ENCODE measurements at places on chromosomes 5 and 9.

GRCh38 chr9:120392245-120392644 is 187.7 kb downstream of the CDK5RAP2 start:
- DNase-seq = no peak

DNA sequence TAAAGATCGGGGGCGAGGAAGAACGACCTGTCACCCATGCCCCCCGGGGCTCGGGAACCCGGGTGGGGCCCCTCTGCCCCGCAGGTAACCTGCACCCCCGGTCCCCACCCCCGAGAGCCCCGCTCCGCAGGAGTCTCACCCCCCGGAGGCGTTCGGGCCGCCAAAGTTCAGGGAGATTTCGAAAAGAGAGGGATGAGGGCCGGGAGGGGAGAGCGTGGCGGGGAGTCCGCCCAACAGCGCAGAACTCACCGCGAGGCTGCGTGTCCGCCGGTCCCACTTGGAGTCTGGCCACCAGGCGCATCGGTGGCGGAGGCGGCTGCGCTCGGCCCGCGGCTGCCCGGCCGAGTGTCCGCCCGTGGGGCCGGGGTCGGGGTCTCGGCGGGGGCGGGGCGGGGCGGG is at the start of gene PHF19:
Gene PHF19 (minus strand): TSS at position 347 of the 399 bp plus-strand sequence. CDS start 2,447 bp downstream, outside the sequence.
- DNase-seq = no peak

DNA sequence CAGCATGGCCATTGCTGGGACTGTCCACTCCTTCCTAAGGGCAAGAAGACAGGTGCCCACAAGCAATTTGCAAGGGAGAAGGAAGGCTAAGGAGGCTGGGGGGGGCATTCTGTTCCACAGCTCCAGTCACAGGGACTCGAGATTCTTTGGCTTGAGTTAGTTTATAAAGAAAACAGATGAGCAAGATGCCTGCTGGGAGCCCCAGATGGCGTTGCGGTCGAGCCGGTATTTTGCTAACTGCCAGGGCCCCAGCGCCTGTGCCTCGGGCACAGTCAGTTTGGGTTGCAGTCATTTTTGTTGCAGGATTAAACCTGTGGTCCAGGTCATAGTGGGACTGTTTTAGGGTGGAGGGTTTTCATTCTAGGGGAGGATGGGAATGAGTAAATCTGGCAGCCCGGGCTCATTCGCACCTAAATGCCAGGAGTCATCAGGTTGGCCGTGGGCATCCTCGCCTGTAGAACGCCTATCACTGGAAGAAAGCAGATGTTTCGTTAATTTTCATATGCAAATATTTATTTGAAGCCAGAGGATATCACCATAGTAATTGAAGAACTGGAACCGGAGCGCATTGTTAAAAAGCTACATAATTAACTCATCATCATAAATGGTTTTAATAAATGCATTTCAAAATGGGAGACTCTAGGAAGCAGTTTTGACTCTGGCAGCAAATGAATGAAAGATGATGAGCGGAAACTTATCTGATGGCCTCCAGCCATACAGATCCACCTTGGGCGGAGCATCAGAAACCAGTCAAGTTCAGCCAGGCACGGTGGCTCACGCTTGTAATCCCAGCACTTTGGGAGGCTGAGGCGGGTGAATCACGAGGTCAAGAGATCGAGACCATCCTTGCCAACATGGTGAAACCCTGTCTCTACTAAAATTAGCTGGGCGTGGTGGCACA is 87.1 kb upstream of the FCN2 start:
- DNase-seq = no peak

- no peak for DNase-seq
Measured at GRCh38 chr9:90078988-90079421, 474.2 kb downstream of the GADD45G start.

DNA sequence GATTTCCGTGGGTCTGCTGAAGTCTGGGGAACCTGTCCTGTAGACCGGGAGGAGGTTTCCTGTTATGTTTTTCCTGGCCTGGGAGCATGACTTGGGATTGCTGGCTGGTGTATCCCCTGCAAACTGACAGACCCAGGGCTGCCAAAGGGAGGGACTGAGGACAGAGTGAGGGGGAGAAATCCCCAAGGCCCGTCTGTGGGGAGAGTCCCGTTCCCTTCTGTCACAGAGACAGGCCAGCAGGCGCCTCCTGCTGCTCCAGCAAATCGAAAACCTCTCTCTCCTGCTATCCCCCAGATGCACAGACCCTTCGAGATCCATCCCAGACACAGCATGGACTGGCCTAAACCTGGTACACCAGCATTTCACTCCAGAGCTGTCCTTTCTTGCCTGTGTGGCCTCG is 56.2 kb upstream of the ALDH1B1 start:
- DNase-seq = no peak

GRCh38 chr5:91030521-91031401 is 352.4 kb downstream of the ARRDC3 start:
- DNase-seq = no peak

DNA sequence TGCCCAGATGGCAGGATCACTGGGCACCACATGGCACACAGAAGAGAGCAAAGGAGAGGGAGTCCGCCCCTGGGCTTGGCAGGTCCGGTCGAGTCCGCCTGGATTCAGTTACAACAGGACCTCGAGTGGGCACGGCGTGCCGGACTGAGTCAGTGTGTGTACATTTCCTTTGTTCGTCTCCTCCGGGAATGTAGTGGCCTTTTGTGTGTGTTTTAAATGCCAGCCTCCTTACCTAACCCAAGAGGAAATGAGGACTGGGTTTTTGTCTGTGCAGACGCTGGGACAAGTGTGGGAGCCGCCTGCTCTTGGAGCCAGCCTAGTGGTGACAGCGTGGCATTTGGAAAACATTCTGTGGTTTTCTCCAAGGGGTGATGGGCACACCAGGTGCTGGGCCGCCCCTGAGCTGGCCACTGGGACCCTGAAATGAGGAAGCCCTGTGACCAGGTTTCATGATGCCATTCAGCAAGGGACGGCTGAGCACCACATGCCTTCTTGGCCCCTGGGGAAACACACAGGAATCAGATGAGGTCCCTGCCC is 9.6 kb downstream of the NEK6 start:
- no peak for DNase-seq

- DNase-seq = no peak
Measured at GRCh38 chr5:129445379-129445778, 14.7 kb upstream of the ADAMTS19 start.

DNA sequence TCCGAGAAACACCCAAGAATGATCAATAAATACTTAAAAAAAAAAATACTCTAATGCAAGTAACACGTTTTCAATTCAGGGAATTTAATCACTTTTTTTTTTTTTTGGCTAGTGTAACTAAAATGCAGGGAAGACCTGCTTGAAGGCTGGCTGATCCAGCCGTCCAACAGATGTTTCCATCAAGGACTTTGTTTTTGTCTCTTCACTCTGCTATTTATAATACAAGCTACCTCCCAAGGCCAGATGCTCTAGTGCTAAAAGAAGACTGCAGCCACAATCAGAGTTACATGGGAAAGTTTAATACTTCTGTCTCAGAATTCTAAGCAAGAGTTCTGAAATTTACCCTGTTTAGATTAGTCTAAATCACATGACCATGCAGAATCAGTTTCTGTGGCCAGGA is 14.5 kb downstream of the TBCA start:
- no peak for DNase-seq

DNA sequence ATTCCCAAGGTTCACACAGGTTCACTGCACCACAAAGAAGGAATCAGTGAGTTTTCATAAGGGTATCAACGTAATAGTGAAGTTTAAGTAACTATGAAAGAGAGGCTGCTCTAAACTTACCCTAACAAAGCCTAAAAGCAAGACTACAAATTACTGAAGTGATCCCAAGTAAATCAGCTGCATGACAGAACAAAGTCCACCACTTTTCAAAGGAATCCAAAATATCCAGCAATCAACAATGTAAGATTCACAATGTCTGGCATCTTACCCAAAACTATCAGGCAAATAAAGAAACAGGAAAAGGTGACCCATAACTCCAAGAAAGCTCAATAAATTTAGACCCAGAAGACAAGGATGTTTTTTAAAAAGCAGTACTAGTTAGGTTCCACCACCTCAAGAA is 70.1 kb downstream of the GNAQ start:
- DNase-seq = no peak

- DNase-seq = no peak
Measured at GRCh38 chr9:135416664-135417290, 62.8 kb upstream of the PPP1R26 start.

DNA sequence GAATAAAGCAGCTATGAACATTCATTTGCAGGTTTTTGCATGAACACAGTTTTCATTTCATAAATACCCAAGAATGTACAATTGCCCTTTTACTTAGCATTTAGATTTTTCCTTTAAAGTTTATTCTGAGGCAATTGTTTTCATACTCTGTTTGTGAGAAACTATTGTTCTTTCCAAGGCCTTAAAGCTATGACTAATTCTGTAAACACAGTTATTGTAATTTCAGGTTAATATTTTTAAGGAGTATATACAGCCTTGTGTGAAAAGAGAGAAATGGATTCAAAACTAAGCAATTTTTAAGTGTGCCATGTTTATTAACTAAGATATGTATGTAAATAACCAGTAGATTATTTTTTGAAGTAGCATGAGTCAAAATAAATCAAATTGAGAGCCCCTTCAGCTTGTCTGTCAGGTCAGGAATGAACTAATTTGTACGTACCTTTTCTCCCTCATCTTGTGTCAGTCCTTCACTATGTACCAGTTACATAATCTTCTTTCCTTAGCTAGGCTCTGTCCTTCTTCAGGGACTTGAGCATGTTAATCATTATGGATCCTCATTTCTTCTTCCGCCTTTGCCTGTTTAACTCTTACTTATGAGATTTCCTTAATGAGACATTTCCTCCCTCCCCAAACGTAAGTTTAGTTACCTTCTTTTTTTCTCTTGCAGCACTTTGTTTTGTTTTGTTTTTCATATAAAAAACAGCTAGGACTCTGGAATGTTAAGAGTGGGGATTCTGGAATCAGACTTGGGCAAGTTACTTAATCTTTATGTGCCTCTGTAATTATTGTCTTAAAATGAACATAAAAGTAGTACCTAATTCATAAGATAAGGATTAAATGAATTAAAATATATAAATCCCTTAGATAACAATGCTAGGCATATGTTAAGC is 63.6 kb downstream of the NIPBL start:
- DNase-seq = no peak

GRCh38 chr5:53969176-53969730 is 341.1 kb downstream of the ARL15 start:
- DNase-seq = no peak

DNA sequence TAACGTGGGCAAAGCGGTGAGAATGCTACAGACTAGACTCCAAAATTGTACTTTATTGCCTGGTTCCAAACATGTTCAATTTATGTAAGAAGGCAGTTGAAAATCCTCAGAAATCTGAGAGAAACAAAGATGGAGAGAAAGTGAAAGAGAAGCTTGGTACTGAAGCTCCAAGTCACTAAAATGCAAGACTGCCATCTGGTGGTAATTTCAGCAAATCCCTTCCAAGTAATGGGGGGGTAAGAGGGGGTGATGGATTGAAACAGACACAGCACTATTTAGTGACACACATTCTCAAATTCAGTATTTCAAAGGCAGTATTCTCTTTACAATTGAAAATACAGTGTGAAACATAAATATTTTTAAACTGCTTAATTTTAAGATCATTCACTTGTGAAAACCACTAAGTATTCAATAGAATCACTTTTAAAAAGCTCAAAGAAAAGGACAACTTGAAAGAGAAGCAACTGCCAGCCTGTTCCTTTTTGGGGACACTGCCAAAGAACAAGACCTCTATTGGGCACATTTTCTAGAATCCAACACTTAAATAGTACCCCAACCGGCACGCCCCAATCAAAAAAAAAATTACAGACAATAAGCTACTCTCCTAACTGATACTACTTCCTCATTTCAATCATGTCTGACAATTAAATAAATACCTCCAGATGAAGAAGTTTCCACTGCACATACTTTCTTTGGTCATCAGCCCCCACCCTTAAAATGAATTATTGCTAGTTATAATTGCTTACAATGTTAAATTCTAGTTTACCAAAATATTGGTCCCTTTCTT is 131.5 kb downstream of the AGTPBP1 start:
- DNase-seq = peak; percentile 62

- DNase-seq = no peak
Measured at GRCh38 chr5:140340605-140341121, 5.7 kb downstream of the HBEGF start.

GRCh38 chr5:127303404-127303803 is 12.8 kb downstream of the MEGF10 start:
- no peak for DNase-seq

DNA sequence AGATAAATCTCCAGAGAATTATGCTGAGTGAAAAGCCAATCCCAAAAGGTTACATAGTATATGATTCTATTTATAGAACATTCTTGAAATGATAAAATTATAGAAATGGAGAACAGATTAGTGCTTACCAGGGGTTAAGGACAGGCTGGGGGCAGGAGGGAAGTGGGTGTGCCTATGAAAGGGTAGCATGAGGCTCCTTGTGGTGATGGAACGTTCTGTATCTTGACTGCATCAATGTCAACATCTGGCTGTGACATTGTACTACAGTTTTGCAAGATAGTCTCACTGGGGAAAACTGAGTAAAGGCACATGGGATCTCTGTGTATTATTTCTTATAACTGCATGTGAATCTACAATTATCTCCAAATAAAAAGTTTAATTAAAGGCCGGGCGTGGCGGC is 22.3 kb downstream of the ORM2 start:
- no peak for DNase-seq

DNA sequence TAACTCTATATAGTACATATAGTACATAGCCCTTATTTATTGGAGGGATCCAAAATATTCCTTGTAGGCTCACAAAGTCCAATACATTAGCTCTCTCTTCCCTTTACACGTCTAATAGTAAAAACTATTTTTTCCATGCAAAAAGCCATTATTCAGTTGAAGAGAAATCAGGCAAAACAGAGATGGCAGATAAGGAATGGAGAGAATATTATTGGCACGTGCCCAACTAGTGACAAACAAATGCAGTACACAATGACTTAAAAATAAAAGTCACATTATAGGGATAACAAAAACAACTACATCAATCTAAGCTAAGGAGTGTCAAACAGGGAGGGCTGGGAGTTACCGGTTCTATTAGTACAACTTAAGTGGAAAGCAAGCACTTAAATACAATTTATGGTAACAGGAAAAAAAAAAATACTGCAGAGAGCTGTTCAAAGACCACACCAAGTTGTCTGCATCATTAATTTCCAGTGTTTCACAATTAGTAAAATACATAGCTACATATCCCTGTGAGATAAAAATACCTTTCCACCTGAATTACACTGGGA is 4.1 kb upstream of the SCAI start:
- no peak for DNase-seq

- peak; percentile 74 for DNase-seq
Measured at GRCh38 chr5:73591102-73591695, 25.7 kb downstream of the UTP15 start.
